Left forelimb (tissue), 1 donor: ENCODE measurements at places on chromosomes 7 and 10.
A peak's percentile ranks its signal among the peaks of the same experiment; 100 is the strongest.

GRCh38 chr10:11140963-11141362 lies 123.3 kb downstream of the CELF2 start:
- DNase-seq: no peak

GRCh38 chr10:89975771-89976170 lies 274.4 kb downstream of the KIF20B start:
- DNase-seq: no peak

- no peak for DNase-seq
These were observed 5.8 kb upstream of the PLEKHA1 start for GRCh38 chr10:122368502-122369254.

GRCh38 chr7:116166156-116166555 lies 44.2 kb upstream of the TES start:
- no peak for DNase-seq

- no peak for DNase-seq
These were observed 142.1 kb downstream of the PHTF2 start for GRCh38 chr7:77940647-77941046.

- DNase-seq: no peak
These were observed 32.7 kb downstream of the GFRA1 start for GRCh38 chr10:116240157-116240950.

DNA sequence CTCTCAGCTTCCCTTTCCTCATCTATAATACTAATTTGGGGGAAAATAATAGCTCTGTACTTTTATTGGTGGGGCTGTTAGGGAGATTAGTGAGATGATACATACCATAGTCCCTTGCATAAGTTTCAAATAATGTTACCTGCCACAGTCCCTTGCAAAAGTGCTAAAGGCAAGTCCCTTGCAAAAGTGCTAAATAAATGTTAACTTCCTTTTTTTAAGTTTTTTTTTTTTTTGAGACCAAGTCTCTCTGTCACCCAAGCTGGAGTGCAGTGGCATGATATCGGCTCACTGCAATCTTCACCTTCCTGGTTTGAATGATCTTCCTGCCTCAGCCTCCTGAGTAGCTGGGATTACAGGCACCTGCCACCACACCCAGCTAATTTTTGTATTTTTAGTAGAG lies 43.4 kb upstream of the SRGN start:
- no peak for DNase-seq

GRCh38 chr7:69624435-69625230 lies 26.4 kb downstream of the AUTS2 start:
- no peak for DNase-seq

GRCh38 chr7:73941836-73942551 lies 81.0 kb downstream of the TMEM270 start:
- DNase-seq: no peak

- DNase-seq: no peak
These were observed 11.3 kb downstream of the ZNF680 start for GRCh38 chr7:64551375-64552142.

DNA sequence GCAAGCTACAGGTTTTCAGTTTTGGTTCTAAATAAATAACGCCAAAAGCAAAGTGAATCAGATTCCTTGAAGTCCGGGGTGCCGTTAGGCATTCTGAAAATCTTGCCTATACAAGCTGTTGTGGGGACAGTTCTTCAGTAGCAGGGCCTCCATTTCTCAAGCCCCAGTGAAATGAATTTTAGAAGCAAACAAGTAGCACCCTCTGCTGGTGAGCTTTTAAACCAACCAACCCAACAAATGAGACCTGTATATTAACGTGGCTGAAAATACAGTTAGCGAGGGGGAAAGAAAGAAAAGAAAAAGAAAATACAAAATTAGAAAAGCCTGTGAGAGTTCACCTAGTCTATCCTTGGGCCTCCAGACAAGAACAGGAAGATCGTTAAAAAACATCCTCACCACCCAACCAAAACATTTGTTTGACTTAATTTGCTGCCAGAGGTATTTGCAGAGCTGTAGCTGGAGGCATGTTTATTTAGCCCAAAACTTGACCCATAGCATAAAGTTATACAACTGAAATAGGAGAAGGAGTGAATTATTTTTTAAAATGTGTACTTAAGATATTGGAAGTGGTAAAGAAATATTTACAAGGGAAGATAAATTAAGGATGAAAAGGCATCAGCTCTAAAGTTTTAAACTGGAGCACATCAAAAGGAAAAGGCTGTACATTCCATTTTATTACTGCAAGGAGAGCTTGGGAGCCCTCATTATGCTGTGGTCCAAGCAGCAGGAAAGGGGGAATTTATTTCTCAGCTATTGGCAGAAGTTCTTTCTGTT lies 98.9 kb downstream of the DYNC1I1 start:
- no peak for DNase-seq

DNA sequence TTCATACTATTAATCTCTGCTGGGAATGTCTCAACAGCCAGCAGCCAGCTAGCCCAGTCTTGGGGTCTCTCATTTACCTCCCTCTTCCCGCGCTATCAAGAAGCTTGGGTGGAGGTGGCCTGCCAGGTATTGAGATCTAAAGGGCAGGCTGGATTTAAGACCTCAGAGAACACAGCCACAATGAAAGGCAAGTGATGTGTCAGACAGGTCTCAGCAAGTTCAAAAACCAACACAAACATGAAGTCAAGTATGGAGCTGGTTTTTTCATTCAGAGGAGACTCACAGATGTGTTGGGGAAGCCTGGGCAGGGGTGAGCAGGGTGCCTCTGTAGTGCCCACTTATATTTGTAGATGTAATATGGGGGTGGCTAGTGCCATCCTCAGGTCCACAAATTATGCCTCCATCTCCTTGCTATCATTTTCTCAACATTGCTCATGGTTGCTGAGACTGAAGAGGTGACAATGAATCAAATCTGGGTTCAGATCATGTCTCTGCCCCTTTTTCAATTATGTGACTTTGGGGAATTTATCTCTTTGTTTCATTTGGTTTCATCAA lies 27.7 kb upstream of the CROT start:
- DNase-seq: no peak

DNA sequence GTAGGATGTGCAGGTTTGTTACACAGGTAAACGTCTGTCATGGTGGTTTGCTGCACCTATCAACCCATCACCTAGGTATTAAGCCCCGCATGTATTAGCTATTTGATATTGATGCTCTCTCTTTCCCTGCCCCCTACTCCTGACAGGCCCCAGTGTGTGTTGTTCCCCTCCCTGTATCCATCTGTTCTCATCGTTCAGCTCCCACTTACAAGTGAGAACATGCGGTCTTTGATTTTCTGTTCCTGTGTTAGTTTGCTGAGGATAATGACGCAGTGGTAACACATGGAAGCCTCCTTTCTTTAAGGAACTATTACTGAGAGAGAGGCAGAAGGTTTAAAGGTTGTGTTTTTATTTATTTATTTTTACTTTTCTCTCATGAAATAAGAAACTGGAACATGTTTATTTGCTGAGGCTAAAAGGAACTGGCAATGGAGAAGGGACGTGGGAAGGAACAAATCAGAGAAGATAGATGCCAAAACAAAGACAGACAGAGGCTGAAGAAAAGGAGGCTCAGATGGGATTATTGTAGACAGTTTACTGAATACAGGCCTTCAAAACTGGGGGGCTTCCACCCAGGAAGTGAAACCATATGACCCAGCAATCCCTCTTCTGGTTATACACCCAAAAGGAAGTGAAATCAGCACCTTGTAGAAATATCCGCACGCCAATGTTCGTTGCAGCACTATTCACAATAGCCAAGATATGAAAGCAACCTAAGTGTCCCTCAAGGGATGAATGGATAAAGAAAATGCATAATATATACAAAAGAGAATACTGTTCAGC lies 556.3 kb downstream of the GRM8 start:
- no peak for DNase-seq

DNA sequence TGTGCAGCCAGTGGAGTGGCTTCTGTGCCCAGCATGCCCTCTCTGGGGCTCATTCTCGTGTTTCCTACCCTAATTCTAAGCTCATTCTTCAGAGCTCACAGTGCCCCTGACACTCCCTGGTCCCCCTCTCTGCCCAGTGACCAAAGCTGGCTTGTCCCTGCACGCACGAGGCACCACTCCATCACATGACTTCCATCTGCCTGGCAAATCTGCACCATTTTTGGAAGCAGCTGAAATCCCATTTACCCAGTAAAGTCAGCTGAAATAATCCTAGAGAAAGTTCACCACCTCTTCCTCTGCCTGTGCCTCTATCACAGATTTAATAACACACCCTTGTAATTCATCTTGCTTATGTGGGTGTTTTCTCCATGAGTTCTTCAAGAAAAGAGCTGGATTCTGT lies 616.9 kb downstream of the PTPRN2 start:
- DNase-seq: peak; percentile 6

GRCh38 chr10:93367664-93368063 lies 114.5 kb downstream of the MYOF start:
- DNase-seq: no peak

DNA sequence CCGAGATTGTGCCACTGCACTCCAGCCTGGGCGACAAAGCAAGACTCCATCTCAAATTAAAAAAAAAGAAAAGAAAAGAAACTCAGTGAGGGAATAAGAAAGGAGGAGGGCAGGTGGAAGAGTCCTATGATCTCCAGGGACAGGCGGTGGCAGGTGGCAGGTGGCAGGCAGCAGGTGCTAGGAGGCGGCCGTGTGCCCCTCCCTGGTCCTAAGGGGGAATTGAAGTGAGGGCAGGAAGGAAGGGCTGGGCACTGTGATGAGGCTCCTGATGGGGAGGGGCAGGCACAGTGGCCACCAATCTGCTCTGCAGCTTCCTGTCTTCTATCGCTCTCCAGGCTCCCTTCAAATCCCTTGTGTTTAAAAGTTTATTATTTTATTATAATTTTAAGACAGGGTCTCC lies 41.2 kb upstream of the UBE3C start:
- DNase-seq: no peak

GRCh38 chr7:40763319-40764287 lies 628.8 kb downstream of the SUGCT start:
- no peak for DNase-seq

DNA sequence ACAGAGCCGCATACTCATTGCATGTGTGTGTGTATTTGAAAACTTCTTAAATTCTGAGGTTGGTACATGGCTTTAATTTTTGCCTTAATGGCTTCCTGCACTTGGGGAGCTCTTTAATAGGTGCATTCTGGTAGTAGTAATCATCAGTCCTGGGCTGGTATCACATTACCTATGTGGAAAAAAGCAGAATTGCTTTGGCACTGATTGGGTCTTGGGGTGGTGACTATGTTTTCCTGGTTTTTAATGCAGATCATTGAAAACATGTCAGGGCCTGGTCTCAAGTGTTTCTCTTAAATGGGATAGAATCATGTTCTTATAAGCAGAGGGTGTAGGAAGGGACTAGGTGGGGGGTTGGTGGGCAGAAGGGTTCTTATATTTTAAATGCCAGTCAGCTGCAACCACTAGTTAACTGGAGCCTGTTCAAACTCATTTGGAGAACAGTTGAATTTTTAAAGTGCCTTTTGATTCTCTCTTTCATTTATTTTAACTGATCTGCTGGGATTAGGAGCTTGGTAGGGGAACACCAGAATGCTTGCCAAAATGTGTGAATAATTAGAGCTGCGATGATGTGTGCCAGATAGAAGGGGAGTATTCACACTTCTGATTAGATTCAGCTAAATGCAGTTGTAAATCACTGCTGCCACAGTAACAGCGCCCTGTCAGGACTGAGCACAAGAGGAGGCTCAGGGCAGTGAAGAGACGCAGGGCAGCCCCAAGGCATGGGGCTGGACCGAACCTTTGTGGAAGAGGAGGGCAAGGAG lies 633.5 kb upstream of the GALNT17 start:
- DNase-seq: no peak

- no peak for DNase-seq
These were observed 331.5 kb upstream of the AKR1E2 start for GRCh38 chr10:4494551-4494950.

- DNase-seq: no peak
These were observed 87.3 kb upstream of the CACUL1 start for GRCh38 chr10:118841881-118842605.

DNA sequence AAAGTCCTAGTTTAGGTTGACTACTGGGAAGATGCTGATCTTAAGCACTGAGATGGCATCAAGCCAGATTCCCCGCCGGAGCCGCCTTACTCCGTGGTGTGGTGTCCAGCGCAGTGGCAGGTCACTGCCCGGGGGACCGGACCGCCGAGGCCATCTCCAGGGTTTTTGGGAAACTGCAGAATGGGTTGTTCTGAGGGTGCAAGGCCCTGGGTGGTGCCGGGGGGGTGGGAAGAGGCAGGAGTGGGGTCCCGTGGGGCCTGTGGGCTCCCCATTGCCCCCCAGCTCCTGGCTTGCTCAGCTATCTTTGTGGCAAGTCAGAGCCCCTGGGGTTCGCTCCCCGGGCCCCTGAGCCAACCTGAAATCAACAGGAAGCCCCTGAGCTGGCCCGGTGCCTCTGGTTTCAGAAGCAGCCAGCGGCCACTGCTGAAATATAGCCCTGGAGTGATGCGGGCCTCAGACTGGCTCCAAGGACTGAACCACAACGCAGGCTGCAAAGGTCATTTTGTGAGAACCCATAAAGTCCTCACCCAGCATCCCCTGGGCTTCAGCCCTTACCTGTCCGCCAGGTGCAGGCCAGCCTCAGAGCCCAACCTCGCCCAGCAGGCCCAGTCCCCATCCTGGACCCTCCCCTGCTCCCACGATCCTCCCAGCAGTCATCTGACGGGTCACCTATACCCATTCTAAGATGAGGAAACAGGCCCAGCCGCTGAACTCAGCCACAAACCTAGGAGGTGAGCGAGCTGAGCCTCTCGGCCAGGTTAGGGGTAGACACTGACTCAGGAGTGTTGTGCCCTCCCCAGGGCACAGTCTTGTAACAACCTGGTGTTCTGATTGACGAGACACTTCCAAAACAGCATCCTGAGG lies 102.7 kb downstream of the PDGFA start:
- DNase-seq: peak; percentile 53

GRCh38 chr7:151868396-151869108 lies 8.4 kb downstream of the PRKAG2 start:
- no peak for DNase-seq

- DNase-seq: no peak
These were observed 17.4 kb downstream of the PLEKHA1 start for GRCh38 chr10:122391875-122392274.

GRCh38 chr7:142626420-142627035 lies 122.7 kb upstream of the PRSS1 start:
- DNase-seq: no peak

GRCh38 chr10:121452581-121452980 lies 145.7 kb downstream of the FGFR2 start:
- DNase-seq: no peak

DNA sequence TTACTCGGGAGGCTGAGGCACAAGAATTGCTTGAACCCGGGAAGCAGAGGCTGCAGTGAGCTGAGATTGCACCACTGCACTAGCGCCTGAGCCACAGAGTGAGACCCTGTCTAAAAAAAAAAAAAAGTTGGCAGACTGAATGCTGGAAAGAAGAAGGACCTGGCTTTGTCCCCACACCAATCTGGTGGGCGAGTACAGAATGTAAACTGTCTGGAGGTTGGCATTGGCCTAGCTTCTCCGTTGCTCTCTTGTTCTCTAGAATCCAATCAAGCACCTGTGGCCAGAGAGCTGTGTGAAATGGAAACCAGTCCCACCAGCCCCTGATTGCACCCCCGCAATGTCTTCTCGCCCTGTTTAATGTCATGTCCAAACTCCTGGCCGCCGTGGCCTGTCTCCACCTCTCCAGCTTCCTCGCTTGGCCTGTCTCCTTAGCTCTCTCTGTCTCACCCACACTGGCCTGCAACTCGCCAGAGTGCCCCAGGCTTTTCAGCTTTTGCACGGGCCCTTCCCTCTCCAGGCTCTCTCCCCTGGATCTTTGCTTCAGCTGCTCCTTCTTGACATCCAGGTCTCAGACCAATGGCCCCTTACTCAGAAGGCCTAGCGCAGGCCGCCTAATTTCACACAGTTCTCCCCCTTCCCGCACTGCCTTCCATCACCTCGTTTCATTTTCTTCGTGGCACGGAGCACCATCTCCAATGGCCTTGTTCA lies 670 bp upstream of the AGK start:
- DNase-seq: no peak
